ENCODE measurements at places on chromosomes 5 and 9.

- no peak for DNase-seq
Measured at GRCh38 chr9:21510806-21511205, 28.7 kb upstream of the IFNE start.

- no peak for DNase-seq
Measured at GRCh38 chr5:9192266-9192665, 353.6 kb downstream of the SEMA5A start.

DNA sequence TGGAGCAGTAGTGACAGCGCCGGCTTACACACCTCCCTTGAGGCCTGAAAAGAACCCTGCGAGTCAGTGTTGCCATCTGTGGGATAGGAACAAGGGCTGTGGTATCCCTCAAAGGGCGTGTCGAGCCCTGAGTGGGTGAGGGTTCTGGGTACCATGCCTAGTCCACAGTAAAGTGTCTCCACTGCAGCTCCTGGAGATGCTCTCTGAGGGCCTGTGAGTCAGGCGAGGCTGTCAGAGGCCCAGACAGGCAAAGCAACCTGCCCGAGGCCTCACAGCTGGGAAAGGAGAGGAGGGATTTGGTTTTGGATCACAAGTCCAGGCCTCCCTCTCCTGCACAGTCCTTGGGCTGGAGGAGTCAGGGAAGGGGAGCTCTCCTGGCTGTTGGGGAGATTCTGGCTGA lies 6.1 kb downstream of the PRRX2 start:
- DNase-seq, result no peak

GRCh38 chr9:105901514-105902109 lies 207.3 kb downstream of the TMEM38B start:
- no peak for DNase-seq

DNA sequence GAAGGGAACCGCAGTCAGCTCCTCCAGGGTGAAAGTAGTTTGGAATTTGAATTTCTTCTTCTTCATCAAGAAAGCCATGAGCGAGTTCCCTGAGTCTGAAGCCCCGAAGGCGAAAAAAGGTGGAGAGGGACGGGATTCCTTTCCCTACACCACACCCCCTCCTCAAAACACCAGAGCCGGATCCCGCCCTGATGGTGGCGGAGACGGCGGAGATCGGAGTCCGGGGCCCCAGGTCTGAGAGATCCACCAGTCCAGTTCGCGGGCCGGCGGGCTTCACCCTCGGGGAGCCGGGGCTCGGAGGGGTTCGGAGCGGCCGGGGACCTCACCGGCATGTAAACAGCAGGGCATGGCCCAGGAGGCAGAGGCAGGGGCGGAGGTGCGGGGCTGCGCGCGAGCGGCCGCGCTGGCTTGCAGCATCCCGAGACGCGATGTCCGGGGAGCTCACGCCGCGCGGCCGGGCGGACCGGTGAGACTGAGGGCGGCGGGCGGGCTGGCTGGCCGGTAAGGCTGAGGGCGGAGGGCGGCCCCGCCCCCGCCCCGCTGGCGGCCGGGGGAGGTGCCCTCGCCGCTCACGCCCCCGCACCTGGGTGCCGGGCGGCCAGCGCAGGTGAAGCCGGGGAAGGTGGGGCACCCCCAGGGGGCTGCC lies 606 bp downstream of the EEIG1 start:
- no peak for DNase-seq

DNA sequence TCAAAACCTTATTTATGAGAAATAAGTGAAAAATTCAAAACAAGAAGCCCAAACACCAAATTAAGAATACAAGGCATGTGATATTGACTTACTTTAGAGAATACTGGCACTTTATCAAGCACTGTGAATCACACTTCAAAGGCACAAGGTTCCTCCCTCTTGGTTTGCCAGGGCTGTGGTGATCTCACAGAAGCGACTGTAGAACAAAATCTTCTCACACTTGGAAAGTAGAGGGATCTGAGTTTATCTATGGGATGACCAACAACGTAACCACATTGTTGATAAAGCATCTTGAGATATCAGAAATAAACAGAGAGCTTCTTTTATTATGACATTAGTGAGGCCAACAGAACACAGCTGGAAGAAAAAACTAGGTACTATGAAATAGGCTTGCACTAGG lies 295.9 kb downstream of the NFIB start:
- DNase-seq, result no peak

DNA sequence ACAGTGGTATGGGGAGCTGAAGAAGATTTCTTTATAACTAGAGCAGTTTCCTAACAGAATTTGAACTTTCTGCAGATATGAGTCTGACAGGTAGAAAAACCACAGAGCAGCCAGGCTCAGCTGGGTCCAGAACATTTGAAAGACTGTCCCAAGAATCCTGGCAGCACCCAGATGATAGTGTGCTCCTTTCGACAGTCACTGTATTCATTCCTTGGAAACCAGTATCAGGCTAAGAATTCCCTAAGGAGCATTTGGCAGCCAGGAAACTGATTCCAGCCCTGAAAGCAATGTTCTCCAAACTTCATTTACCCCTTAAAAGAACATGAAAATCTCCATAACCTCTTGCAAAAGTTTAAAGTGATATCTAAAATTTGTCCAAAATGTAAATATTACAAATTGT lies 123.0 kb upstream of the MTAP start:
- DNase-seq, result no peak

DNA sequence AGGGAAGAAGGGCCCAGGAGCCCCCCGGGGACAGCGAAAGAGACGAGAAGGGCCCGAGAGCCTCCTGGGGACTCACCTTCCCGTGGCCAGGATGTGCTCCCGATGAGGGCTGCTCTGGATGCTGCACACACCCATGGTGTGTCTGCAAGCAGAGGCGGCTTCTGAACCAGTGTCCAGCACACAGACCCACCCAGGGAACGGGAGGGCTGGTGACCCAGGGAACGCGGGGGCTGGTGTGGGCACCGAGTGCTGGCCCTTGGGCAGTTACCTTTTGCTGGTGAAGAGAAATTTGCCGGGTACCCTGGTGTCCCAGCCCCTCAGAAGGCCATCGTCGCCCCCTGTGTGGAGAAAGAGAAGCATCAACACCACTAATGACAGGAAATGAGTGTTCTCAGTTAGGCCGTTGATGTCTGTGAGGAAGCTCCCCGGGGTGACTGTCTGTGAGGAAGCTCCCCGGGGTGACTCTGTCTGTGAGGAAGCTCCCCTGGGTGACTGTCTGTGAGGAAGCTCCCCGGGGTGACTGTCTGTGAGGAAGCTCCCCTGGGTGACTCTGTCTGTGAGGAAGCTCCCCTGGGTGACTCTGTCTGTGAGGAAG lies 13.2 kb downstream of the MRPL41 start:
- no peak for DNase-seq

DNA sequence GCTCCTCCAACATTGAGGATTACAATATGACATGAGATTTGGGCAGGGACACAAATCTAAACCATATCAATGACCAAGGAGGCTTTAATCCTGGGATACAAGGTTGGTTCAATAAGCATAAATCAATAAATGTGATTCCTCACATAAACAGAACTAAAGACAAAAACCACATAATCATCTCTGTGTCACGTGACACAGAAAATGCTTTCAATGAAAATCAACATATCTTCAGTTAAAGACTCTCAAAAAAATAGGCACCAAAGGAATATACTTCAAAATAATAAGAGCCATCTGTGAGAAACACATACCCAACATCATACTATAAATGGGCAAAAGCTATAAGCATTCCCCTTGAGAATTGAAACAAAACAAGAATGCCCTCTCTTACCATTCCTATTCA lies 604.9 kb downstream of the SEMA5A start:
- DNase-seq, result no peak

- no peak for DNase-seq
Measured at GRCh38 chr5:103133231-103133630, 13.1 kb downstream of the PPIP5K2 start.

DNA sequence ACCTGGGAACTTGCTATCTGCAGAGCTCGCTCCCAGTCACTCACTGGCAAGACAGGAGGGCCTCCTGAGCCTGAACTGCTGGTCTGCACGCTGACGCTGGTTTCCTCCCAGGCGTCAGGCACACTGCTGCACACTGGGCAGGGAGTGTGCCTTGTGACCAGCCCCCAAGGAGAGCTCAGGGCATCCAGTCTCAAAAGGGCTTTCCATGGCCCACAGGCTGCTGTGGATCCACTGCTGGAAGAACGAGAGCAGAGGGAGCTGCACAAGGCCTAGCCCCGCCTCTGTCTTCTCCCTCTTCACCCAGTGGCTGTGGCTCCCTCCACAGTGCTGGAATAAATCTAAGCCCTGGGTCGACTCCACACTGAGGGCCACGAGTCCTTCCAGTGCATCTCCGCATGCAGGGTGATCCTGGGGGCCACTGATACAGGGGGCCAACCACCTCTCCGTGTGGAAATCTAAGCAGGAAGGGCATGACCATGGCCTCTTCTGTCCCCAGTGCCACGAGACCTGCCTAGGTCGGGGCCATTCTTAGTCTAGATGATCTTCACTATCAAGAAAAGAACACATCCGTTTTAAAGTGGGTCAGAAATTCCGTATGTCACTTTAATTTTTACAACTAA lies 93.6 kb downstream of the CAMSAP1 start:
- no peak for DNase-seq

DNA sequence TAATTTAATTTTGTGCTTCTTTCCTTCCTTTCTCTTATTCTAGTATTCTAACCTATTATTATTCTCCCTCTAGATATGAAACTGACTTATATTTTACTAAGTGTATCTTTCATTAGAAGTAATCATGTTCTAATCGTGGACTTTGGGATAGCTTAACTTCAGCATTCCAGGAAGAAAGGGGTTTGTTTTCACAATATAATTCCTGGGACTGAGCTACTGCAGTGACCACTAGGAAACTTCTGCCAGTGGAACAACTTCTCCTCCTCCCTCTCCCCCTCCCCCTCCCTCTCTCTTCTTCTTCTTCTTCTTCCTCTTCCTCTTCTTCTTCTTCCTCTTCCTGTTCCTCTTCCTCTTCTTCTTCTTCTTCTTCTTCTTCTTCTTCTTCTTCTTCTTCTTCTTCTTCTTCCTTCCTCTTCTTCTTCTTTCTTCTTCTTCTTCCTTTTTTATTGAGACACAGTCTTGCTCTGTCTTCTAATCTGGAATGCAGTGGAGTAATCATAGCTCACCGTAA lies 127.9 kb downstream of the NNT start:
- no peak for DNase-seq

GRCh38 chr9:70407081-70407503 lies 7.4 kb downstream of the KLF9 start:
- DNase-seq, result no peak

- no peak for DNase-seq
Measured at GRCh38 chr5:167745868-167746267, 545.6 kb upstream of the WWC1 start.

DNA sequence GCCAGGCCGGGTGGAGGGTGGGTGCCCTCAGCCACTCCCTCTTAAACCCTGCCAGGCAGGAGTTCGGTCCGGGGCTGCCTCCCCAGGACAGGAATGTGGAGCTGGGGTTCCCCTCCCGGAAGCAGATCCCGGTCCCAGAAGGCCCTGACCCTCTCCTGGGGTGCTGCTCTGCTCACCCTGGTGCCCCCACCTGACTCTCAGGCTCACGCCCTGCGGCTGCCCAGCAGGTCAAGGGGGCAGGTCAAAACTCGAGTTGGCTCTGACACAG lies 3.7 kb upstream of the NRARP start:
- DNase-seq, result no peak

DNA sequence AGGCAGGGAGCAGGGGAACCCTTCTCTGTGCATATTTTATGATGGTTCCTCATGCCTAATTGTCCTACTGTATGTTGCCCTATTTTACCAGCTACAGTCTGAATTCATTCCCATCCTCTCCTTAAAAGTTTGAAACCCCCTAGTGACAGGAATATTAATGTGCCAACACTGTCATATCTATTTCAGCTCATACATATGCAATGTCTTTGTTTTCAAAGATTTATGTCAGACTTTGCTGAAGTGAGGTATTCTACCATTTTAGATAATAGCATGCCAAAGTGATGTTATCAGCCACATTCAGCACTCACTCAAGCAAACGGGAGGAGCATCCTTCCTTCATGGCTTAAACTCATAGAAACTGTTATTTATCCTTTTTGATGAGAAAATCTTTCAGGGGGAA lies 696.5 kb downstream of the NR2F1-AS1 start:
- no peak for DNase-seq

- DNase-seq, result no peak
Measured at GRCh38 chr5:68405784-68406743, 190.5 kb downstream of the PIK3R1 start.

DNA sequence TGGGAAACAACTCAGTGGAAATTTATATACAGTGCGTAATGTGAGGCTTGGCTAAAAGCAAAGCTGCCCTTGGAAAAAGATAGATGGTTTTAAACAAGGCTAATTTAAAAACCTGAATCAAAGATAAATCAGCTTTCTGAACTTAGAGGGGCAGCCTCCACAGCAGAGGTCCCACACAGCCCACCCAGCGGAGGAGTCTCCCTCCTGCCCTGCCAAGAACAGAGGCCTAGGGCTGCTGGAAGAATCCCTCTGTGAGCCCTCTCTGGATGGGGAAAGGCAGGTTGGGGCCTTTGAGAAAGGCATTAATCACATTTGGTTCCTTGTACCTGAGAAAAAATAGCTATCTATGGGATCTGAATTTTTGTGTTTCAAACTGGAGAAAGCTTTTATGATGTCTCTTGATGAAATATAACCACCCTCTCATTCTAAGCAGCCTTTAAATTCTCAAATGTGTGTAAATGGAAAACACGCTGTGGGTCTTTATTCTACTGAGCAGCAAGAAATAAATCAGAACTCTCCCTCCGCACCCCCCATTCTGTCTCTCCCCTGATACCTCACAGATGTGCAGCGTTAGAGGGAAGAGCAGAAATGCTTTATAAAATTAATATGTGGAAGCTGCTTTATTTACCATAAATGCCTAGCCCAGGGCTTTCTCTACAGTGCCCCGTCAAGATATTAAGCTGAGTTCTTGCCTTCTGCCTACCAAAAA lies 329.2 kb downstream of the EFNA5 start:
- DNase-seq, result no peak

DNA sequence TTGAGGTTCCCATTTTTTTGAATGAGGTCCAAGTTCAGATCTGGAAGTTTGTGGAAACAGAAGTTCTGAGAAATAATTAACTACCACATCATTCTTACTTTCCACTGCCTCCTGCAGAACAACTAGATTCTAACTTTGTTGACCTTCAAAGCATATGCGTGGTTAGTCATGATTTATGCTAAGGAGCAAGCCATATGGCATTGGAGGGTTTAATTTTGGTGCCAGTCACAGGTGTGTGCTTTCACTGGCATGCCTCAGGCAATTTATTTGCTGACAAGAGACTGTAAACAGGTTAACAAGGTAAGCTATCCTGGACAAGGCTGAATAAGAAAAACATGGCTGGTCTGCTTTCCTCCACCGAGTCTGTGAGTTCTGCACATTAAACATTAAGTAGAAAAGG lies 31.5 kb downstream of the HMHB1 start:
- no peak for DNase-seq
